ENCODE measurements at places on chromosomes 7 and 10.

GRCh38 chr7:140375892-140376730 lies 22.2 kb downstream of the SLC37A3 start:
- peak; percentile 59 for DNase-seq

DNA sequence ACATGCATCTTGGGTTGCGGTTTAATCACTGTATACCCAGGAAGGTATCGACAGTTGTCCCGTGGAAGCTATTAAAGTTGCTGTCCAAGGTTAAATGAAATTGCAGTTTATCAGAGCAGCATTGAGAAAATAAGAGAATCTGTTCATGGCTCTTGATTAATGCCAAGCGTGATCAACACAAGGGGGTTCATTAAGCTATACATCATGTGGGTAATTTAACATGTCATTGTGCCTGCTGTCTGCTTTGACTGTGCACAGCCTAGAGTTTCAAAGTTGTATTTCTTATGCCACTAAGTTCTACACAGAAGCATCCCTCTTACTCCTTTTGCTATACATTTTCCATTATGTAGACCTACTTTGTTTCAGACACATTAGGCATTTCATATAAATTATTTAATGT lies 74.8 kb upstream of the SP8 start:
- DNase-seq, result no peak

GRCh38 chr7:371779-372545 lies 82.0 kb downstream of the FOXL3 start:
- DNase-seq, result peak; percentile 3

DNA sequence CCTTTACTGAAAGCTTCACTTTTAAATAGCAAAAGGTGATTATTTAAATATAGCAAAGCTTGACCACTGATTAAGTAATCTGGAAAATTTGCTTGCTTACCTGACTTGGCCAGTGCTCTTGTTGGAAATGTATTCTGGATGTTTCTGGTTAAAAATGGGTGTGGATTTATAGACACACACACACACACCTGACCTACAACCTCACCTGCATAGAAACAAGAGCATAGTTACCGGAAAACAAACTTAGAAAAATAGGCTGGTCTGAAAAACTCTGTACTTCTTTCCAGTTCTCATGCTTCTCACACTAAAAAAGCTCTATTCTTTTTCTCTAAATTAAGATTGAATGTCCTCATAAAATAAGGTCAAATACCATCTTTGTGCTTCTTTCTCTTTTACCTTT lies at the start of gene AGR3:
AGR3 (minus strand) TSS at position 140 of the 400 bp plus-strand sequence. CDS start 3,365 bp downstream, outside the sequence.
- DNase-seq, result no peak

GRCh38 chr10:72784551-72785351 lies 92.8 kb downstream of the MCU start:
- no peak for DNase-seq

GRCh38 chr10:44016589-44017482 lies 368.1 kb downstream of the CXCL12 start:
- no peak for DNase-seq

- peak; percentile 59 for DNase-seq
These were observed 2.4 kb upstream of the MKLN1 start for GRCh38 chr7:131325179-131325840.

GRCh38 chr7:36387435-36388231 lies 2.0 kb upstream of the ANLN start:
- DNase-seq, result no peak

DNA sequence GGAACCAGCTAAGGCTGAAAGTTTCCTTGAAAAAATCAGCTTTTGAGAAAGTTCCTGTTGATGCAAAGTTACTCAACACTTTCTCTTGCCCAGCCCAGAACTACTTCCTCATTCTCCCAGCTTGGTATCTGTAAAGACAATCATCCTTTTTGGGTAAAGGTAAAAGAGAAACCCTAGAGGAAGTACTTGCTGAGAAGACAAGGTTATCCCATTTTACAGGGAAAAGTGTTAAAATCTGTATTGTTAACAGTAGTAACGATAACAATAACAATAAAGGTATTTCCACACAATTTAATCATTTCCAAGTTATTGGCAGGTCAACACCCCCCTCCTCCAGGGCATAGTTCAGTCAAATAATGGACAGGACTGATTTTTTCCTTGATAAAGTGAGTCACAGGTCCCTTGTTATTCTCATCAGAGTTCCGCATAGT lies 2.4 kb downstream of the ALOX5 start:
- no peak for DNase-seq

- no peak for DNase-seq
These were observed 348.7 kb upstream of the HPS1 start for GRCh38 chr10:98795467-98795866.

- no peak for DNase-seq
These were observed 447 bp downstream of the RSU1 start for GRCh38 chr10:16816830-16817124.

GRCh38 chr10:104680467-104681401 lies 39.6 kb downstream of the SORCS3 start:
- no peak for DNase-seq

DNA sequence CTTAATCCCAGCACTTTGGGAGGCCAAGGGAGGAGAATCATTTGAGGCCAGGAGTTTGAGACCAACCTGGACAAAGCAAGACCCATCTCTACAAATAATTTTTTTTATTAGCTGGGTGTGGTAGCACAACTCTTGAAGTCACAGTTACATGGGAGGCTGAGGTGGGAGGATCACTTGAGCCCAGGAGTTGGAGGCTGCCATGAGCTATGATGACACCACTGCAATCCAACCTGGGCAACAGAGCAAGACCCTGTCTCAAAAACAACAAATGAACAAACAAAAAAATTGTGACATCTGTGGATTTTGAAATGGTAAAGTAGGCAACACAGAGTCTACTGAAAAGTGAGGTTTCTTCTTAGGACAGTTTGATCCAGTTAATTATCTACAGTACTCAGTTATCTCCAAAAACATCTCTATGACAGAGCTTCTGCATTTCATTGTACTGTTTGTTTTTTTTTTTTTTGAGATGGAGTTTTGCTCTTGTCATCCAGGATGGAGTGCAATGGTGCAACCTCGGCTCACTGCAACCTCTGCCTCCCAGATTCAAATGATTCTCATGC lies 3.3 kb upstream of the ANKRD61 start:
- no peak for DNase-seq

GRCh38 chr7:146216396-146217041 lies 99.9 kb downstream of the CNTNAP2 start:
- no peak for DNase-seq

- DNase-seq, result no peak
These were observed 9.0 kb downstream of the PPP1R17 start for GRCh38 chr7:31695859-31696614.

- no peak for DNase-seq
These were observed 93.5 kb downstream of the VWC2 start for GRCh38 chr7:49866910-49867309.

GRCh38 chr10:24465891-24466818 lies 257.2 kb downstream of the KIAA1217 start:
- peak; percentile 76 for DNase-seq

- no peak for DNase-seq
These were observed 6.6 kb upstream of the KLF14 start for GRCh38 chr7:130740606-130741005.

- no peak for DNase-seq
These were observed 28.3 kb upstream of the ZMIZ2 start for GRCh38 chr7:44720301-44720700.

- no peak for DNase-seq
These were observed 833 bp upstream of the PNLIPRP1 start for GRCh38 chr10:116589926-116590325.
